Suprapubic skin (tissue), 4 donors: ENCODE measurements at places on chromosomes 12 and 14. TPM values are rescaled to one million over a fixed set of nuclear protein-coding genes. Genes with fewer than 3 reads are reported as not detected.

OAS2 gene
- total RNA-seq = 2.6 TPM

TEP1 gene
- total RNA-seq = 34.0 TPM

TRAFD1 gene
- total RNA-seq = 60.8 TPM

TAS2R7 gene
- not detected for total RNA-seq

ADAM21 gene
- total RNA-seq = not detected
